Activated B cell treated with CpG ODN at 0.5 μM for 24 hours (primary cell): ENCODE measurements at places on chromosomes 16 and 17.

- DNase-seq: no peak
These were observed 14.8 kb downstream of the CNOT1 start for GRCh38 chr16:58614860-58615259.

GRCh38 chr17:79154446-79154845, 79.8 kb downstream of the ENGASE start:
- DNase-seq: no peak

- DNase-seq: no peak
These were observed 17.1 kb upstream of the FAM83G start for GRCh38 chr17:19021622-19022083.

DNA sequence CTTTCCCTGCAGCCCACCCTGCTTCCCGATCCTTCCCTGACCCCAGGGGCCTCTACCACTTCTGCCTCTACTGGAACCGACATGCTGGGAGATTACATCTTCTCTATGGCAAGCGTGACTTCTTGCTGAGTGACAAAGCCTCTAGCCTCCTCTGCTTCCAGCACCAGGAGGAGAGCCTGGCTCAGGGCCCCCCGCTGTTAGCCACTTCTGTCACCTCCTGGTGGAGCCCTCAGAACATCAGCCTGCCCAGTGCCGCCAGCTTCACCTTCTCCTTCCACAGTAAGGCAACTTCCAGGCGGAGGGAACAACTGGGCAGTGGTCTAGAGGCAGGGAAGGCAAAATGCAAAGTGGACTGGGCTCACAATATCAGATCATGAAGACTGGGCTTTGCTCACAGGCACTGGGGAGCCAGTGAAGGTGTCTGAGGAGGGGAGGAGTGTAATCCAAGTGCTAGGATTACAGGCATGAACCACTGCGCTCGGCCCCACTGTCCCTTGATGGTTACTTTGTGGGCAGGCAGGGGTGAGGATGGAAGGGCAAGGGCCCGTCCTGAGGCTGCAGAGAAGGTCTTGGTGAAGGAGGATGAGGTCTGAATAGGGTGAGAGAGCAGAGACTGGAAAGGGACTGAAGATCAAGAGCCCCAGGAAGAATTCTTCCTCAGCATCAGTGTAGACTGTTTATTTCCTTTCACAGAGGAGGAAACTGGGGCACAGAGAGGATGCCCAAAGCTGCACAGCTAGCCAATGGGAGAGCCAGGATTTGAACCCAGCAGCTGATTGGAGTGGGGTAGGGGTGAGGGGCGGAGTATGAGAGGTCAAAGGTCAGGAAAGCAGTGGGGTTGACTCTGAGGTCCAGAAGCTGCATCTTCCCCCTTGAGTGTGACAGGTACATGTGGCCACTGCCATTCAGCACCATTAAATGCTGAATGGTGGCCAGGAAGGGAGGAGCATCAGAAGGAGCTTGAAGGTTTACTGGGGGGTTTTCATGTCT, 16.5 kb upstream of the ADGRG3 start:
- DNase-seq: no peak

GRCh38 chr16:25570131-25570530, 121.6 kb upstream of the HS3ST4 start:
- DNase-seq: no peak

- no peak for DNase-seq
These were observed 337.7 kb downstream of the TOX3 start for GRCh38 chr16:52209227-52209626.

- no peak for DNase-seq
These were observed 19.1 kb upstream of the TEX2 start for GRCh38 chr17:64281962-64282752.

- no peak for DNase-seq
These were observed 3.2 kb upstream of the TRIM65 start for GRCh38 chr17:75899767-75900468.

- DNase-seq: no peak
These were observed 16.2 kb downstream of the CTC1 start for GRCh38 chr17:8231701-8232100.

DNA sequence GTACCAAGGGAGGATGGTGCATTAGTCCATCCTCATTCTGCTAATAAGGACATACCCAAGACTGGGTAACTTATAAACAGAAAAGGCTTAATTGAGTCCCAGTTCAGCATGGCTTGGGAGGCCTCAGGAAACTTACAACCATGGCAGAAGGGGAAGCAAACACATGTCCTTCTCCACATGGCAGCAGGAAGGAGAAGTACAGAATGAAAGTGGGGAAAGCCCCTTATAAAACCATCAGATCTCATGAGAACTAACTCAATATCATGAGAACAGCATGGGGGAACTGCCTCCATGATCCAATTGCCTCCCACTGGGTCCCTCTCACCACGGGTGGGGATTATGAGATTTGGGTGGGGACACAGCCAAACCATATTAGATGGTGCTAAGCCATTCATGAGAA, 84.5 kb downstream of the SEC14L1 start:
- DNase-seq: no peak

DNA sequence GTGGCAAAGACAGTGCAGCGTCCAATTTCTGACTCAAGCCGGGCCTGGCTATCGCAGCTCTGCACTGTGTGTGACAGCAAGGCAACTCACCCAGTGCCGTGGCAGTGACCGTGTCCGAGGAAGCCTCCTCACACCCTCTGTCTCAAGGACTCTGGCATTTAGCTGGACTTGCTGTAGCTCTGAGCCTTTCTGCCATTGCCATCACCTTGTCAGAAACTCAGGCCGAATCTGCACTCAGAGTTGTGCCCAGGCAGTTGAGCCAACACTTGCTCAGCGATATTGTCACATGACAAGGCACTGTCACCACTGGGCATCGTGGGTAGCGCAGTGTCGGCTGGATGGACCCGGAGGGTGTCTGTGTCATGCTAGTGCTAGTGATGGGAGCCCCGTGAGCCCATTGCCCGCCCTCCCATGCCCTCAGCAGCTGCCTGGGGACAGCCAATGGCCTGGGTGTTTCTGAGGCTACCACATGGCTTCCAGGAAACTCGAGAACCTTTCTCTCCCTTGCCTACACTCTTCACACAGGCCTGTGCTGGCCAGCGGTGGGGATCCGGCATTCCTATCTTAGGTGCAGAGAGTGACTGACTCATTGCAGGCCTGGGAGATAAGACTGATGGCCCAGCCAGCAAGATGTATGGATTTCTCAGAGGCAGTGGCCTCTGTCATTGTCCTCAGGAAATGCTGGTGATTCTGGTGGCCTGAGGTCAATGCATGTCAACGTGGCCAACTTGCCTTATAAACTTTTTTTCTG, 22.1 kb upstream of the STH start:
- DNase-seq: no peak

DNA sequence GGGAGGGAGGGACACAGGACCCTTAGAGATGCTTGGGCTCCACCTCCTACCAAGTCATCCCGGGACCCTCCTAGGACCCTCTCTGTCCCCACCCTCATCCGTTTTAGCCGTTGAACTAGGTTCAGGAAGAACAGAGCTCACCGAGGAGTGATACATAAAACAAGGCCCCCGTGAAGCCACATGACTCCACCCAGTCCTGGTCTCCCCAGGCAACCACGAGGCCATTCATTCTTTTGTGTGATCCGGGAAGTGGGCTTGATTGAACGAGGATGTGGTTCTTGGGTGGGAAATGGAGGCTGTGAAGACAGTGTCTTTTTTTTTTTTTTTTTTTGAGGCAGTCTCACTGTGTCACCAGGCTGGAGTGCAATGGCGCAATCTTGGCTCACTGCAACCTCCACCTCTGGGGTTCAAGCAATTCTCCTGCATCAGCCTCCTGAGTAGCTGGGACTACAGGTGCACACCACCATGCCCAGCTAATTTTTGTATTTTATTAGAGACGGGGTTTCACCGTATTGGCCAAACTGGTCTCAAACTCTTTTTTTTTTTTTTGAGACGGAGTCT, 14.8 kb downstream of the TRARG1 start:
- no peak for DNase-seq

DNA sequence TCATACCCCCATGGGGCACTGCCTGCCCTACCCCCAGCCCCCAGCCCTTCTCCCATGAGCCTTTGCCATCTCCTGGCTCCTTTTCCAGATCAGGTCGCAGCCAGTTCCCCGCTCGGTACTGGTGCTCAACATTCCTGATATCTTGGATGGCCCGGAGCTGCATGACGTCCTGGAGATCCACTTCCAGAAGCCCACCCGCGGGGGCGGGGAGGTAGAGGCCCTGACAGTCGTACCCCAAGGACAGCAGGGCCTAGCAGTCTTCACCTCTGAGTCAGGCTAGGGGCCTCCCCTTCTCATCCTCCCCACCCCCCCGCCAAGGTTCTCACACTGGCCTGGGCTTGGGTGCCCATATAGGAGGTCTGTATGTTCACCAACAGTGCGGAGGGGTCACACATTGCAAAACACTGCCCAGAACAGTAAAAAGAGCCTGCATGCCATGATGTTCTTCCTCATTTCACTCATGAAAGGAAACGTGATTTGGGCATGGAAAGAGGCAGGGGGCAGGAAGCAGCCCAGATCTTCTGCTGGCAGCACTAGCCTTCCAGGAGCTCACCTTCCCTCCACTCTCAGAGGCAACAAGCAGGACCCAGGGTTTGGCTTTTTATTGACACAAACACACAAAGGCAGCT, 7.5 kb downstream of the IFI35 start:
- no peak for DNase-seq

GRCh38 chr17:49292901-49293300, 62.3 kb upstream of the PHOSPHO1 start:
- DNase-seq: no peak

GRCh38 chr17:78383725-78384471, 5.4 kb downstream of the PGS1 start:
- DNase-seq: no peak

- no peak for DNase-seq
These were observed 10.5 kb downstream of the FAM83G start for GRCh38 chr17:18993905-18994526.

- DNase-seq: no peak
These were observed 39.6 kb upstream of the PSMD7 start for GRCh38 chr16:74257061-74257460.

- DNase-seq: no peak
These were observed 38.9 kb upstream of the SNN start for GRCh38 chr16:11629071-11630030.

DNA sequence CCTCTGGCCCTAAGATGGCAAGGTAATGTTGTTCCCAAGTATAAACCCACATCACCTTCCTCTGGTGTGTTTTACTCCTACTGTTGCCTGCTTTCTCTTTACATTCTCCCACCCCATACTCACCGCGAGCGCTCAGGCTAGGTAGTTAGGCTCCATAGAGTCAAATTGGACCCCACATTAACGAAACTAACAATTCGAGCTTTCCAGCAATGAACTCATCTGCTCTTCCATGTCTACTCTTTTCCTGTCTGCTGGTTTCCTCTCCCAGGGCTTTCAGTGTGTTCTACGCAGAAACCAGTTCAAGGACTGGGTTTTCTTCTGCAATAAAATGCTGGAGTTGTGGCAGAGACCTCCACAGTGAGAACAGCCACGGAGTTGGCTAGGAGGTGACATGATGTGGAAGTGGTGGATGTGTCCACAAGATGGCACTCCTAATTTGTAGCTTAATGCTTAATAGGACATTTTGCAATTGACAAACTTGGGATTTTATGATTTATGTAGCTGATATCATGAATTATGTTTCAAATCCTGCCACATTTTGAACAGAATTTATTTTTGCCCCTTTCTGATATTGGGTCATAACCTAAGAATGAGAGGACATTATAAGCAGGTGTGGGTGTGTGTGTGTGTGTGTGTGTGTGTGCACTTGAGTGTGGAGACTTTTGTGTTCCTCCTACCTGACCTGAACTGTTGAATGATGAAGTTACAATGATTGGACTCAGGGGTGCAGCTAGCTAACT, 2.2 kb upstream of the UQCRC2 start:
- DNase-seq: no peak

DNA sequence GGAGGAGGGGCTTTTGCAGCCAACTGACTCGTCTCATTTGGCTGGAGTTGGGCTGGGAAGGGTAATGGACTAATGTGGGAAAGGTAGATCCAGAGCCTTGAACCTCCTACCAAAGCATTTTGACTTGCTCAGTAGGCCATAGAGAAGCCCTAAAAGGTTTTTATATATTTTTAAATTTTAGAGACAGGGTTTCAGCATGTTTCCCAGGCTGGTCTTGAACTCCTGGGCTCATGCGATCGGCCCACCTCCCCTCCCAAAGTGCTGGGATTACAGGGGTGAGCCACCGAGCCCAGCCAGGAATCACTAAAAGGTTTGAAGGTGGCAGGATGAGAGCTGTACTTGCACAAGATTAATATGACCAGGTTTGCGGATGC, 2.0 kb upstream of the PITPNC1 start:
- no peak for DNase-seq

DNA sequence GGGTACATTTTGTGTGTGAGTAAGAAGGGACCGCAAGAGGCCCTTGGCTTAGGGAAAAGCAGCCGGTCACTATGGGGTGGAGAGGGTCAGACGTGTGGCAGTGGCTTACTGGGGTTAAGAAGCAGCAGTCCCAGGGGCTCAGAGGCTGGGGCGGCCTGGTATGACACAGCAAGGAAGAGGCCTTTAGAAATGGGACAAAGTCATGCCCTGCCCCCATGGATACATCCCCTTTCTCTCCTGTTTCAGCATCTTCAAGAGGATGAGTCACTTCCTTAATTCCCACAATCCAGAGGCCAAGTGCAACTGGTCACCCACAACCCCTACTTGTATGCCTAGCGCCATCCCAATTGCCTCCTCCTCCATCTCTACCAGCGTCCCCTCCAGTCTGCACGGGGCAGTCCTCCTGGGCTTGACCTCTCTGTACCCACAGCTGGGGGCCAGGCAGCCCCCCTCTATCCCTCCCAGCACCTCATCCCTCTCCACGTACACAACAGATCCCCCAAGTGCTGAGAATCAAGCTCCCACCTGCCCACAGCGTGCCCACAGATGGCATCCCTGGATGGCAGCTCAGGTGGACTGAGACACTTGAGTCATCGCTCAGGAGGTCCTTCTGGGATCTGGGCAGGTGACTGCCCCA, 6.9 kb upstream of the EFTUD2 start:
- DNase-seq: no peak

DNA sequence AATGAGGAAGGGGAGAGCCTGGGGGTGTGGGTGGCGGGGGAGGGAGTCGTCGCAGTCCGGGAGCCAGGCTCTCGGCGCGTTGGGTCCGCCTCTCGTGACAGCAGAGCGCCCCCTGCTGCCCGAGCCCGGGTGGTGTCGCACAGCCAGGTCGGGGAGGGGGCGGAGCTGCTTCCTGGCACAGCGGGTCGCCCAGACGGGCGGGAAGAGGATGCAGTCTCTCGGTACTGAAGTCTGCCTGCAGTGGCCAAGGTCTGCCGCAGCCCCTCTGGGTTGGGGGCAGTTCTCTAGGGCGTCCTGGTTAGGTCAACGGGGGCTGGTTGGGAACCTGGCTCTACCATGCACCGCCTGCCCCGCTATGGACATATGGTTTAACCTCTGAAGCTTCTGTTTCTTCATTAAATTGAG, 38.2 kb upstream of the CCDC182 start:
- peak; percentile 65 for DNase-seq

DNA sequence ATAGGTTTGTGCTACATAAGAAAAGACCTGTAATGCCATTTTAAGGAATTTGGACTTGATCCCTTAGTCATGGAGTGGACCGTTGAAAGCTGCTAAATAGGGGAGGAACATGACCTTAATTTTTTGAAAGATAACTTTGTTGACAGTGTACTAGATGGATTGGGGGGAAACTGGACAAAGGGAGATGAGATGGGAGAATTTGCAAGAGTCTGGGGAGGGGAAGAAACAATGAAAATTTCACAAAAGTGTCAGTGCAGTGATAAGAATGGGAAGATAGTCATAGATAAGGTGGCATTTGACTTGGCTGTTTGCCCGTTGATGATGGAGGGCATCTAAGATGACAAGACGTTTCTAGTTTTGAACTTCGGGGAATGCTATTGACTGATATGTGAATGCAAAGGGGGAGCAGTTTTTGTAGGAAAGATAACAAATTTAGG, 22.3 kb upstream of the KRT10 start:
- DNase-seq: no peak

GRCh38 chr17:14739656-14740431, 439.0 kb downstream of the HS3ST3B1 start:
- DNase-seq: no peak
